ENCODE measurements at places on chromosomes 2 and 18.
A peak's percentile ranks its signal among the peaks of the same experiment; 100 is the strongest.

GRCh38 chr2:164934401-164935117 is 20.8 kb downstream of the SLC38A11 start:
- H3K4me3 ChIP-seq = no peak overlapping the region
- no peaks in the 10 kb centered on the region for H3K36me3 ChIP-seq
- H3K27ac ChIP-seq = no peak overlapping the region

DNA sequence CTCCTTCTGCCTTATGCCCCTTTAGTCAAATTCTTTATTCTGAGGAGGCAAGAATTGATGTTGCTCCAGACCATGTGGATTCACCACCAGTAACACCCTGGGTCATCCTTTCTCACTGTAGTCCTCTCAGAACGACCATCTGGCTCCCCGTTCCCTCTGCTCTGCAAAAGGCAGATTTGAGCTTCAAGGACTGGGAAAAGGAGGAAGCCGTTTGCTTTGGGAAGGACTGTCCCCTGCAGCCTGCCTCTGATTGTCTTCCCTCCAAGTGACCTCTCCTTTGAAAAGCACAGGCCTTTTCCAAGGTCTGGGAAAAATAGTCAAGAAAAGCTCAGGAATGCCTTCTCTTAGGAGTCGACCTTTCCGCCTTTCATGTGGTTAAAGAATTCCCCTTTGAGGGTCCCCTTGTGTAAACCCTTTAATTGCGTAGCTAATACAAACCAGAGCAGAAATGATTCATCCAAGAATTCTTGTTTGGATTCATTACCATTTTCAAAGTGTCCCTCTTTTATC is 130.1 kb upstream of the COPS8 start:
- no peaks in the 10 kb centered on the region for H3K36me3 ChIP-seq
- no peak overlapping the region for H3K4me3 ChIP-seq
- no peak overlapping the region for H3K27ac ChIP-seq

DNA sequence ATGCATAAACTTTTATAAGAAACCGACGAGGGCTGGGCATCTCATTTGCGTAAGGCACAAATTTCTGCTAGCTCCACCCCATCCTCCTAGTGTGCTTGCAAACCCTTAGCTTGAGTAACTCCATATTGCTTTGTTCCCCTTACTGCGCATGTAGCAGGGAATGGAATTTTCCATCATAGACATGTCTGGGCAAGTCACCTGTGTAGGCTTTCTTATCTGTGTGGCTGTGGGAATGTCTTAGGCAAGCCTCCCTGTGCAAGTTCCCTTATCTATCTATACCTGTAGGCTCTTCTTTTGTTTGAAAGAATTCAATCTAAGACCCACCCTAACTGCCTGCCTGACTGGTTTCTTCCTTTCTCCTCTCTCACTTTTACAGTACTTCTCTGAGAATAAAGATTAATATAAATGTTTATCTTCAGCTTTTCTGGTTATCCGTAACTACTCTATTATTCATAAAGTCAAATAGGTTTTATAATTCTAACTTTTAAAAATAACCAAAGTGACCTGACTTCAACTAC is 217.6 kb upstream of the FIGN start:
- H3K4me3 ChIP-seq = no peak overlapping the region
- no peaks in the 10 kb centered on the region for H3K4me1 ChIP-seq
- no peaks in the 10 kb centered on the region for H3K36me3 ChIP-seq
- no peaks in the 10 kb centered on the region for H3K27me3 ChIP-seq

DNA sequence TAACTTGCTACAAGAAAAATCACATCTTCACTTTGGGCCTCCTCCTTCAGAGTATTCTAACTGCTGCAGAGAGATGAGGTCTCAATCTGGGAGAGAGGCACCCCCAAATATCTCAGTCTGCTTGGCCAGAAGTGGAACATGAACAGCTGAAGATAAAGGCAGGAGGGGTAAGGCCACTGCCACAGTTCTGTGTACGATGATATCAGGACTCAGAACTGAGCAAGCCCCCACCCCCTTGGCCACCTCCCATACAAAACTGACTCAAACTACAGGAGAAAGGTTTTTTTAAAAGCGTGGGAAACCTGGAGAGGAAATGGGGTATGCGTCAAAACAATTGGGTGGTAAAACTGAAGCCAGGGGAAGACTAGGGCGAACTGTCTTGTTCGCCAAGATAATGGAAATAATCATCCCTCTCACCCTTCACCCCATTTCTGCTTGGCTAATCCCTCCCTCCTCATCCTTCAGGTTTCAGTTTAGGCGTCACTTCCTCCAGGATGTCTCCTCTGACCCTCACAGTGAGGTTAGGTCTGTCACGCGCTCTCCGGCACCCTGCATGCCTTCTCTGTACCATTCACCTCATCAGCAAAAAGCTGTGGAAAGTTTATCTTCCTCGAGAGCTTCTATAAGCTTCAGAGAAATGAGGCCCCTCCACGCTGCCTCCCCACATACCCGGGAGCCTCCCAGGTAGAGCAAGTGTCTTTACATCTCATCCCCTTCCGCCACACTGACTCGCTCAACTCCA is 64.4 kb downstream of the SFXN5 start:
- H3K36me3 ChIP-seq = no peaks in the 10 kb centered on the region
- no peaks in the 10 kb centered on the region for H3K4me1 ChIP-seq
- H3K4me3 ChIP-seq = no peak overlapping the region

DNA sequence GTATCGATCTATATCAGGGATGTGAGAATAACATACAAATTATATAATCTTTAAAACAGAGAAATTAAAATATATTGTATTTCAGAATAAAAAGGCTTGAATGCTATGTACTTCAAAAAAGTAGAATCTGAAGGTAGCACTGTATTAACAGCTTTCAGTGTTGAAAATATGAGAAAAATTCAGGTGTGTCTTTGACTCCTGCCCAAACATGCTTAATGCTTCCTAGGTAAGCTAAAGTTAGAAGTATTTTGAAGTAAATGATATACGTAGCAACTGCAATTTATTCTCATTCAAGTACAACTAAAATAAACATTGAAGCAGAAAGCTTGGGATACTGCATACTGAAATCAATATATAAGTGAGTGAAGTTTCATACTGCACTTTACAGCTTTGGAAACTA is 1082.0 kb upstream of the ACVR2A start:
- no peak for DNase-seq
- no peaks in the 10 kb centered on the region for H3K4me1 ChIP-seq
- no peaks in the 10 kb centered on the region for H3K27me3 ChIP-seq
- no peak overlapping the region for H3K27ac ChIP-seq
- H3K36me3 ChIP-seq = no peaks in the 10 kb centered on the region

- H3K4me1 ChIP-seq = no peaks in the 10 kb centered on the region
- H3K4me3 ChIP-seq = no peak overlapping the region
- no peaks in the 10 kb centered on the region for H3K27me3 ChIP-seq
- H3K27ac ChIP-seq = no peak overlapping the region
- no peaks in the 10 kb centered on the region for H3K36me3 ChIP-seq
These were observed 57.1 kb upstream of the ITGB6 start for GRCh38 chr2:160257041-160257742.

- H3K27me3 ChIP-seq = no peaks in the 10 kb centered on the region
- DNase-seq = no peak
These were observed 323.0 kb downstream of the TXNL1 start for GRCh38 chr18:56315363-56315762.

- H3K36me3 ChIP-seq = no peaks in the 10 kb centered on the region
- H3K27me3 ChIP-seq = no peaks in the 10 kb centered on the region
- peak overlapping the region; percentile 97 for H3K27ac ChIP-seq
- peaks cover 57% of the 10 kb centered on the region for H3K4me1 ChIP-seq
These were observed 72.4 kb downstream of the TGOLN2 start for GRCh38 chr2:85255456-85255812.

DNA sequence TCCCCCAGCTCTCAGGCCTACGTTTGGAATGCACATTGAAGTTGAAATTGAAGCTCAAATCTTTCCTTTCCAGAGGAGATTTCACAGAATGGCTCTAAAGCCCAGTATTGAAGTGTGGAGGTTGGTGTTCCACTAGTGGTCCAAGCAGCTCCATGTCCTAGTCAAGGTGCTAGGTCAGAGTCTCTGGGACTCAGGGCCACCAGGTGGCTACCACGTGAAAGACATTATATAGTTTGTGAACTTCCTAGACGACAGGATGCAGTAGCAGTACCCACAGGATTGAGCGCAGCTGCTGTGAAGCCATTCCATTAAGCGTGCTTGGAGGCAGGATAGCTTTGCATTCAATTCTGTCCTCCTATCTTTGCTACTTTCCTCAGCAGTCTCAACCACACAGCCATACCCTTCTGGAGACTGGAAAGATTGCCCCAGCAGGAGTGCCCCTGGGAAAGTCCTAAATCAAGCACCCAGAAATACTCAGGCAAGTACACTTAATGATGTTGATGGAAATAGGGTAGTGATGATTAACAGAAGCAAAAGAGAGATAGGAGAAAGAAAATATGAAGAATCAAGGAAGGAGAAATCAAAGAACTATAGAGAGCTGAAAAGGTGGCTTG is 4.7 kb upstream of the TGFA start:
- H3K36me3 ChIP-seq = no peaks in the 10 kb centered on the region
- no peak for DNase-seq
- H3K27me3 ChIP-seq = no peaks in the 10 kb centered on the region
- no peak overlapping the region for H3K27ac ChIP-seq

GRCh38 chr2:68158134-68158447 is 403 bp downstream of the PNO1 start:
- H3K36me3 ChIP-seq = peaks cover 23% of the 10 kb centered on the region
- no peaks in the 10 kb centered on the region for H3K4me1 ChIP-seq
- H3K27me3 ChIP-seq = no peaks in the 10 kb centered on the region

DNA sequence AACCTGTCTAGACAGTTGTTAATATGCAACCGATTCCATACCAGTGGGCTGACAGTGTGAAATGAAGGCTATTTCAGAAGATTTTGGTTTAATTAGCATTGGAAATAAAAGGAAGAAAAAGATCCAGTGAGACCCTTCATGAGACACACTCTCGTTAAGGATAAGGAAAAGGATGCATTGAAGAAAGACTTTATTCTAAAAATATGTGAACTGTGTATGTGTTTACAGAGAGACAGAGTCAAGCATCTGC is 2.1 kb downstream of the KLF7 start:
- no peak overlapping the region for H3K27ac ChIP-seq
- no peaks in the 10 kb centered on the region for H3K27me3 ChIP-seq
- H3K36me3 ChIP-seq = no peaks in the 10 kb centered on the region
- DNase-seq = no peak
- peaks cover 35% of the 10 kb centered on the region for H3K4me1 ChIP-seq

DNA sequence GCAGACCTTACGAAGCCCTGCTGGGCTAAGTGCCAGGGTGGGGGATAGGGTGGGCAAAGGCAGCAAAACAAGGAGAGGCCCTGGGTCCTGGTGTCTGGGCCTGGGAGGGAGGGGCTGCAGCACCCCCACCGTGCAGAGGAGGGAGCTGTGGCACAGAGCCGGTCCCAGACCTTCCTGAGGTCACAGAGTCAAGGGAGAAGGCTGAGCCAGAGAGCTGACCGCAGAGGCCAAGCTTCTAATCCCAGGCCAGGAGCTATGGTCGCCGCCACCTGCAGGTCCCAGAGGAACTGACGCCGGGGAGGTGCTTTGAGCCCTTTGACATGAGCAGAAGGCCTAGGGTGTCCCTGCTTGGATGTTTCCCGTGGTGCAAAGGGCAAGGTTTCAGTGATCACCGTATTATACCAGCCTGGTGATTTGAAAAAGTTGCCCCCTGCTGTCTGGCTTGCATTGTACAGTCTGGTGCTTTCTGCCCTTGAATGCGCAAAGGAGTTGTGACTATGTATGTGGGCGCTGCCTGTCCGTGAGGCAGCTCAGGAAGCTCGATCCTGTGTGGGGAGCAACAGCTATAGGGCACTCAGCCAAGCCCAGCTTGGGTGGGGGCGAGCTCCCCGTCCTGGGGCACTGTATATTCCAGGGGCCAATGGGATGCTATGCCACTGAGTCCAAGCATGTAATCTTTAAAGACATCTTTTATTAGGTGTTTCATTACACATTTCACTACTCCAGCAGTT is 44.3 kb downstream of the EDAR start:
- no peaks in the 10 kb centered on the region for H3K4me1 ChIP-seq
- H3K27ac ChIP-seq = no peak overlapping the region
- DNase-seq = no peak
- H3K27me3 ChIP-seq = no peaks in the 10 kb centered on the region
- H3K4me3 ChIP-seq = no peak overlapping the region
- H3K36me3 ChIP-seq = no peaks in the 10 kb centered on the region

GRCh38 chr2:65062843-65063825 is 6.9 kb downstream of the CEP68 start:
- DNase-seq = no peak
- no peak overlapping the region for H3K27ac ChIP-seq
- no peaks in the 10 kb centered on the region for H3K27me3 ChIP-seq

DNA sequence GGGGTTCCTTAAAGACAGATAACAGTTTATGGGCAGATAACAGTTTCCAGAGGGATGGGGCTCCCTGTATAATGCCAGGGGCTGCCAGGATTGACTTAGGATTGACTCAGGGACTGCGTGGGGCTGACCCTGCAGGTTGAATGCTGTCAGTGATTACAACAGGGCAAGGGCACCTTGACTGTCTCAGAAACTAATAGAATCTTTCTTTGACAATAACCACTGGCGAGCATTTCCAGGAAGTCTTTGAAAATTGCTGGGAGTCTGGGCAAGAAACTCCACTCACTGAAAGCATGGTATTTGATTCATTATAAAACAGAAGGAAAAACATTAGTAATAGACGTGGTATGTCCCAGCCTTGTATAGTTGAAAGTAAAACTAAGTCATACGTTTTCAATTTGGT is 101.0 kb downstream of the GPD2 start:
- no peak overlapping the region for H3K4me3 ChIP-seq
- no peaks in the 10 kb centered on the region for H3K27me3 ChIP-seq
- no peaks in the 10 kb centered on the region for H3K36me3 ChIP-seq
- no peak for DNase-seq
- H3K4me1 ChIP-seq = peaks cover 3% of the 10 kb centered on the region

DNA sequence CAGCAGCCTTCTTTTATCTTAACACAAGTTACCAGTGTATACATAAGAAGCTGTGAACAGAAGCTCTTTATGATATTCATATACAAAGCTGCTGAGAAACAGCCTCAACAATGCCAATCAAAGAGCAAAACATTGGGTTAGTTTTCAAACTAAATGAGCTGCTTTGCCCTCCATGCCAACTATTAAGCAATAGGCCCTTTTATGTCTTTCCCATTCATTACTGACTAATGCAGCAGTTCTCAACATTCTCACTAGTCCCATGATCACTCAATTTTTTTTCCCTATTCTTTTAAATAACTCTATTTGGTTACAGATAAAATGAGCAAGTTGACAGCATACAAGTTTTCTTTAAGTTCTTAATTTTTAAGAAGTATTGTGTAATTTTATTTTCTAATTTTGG is 57.9 kb upstream of the FRZB start:
- no peaks in the 10 kb centered on the region for H3K4me1 ChIP-seq
- H3K27ac ChIP-seq = no peak overlapping the region
- H3K4me3 ChIP-seq = no peak overlapping the region
- peaks cover 73% of the 10 kb centered on the region for H3K36me3 ChIP-seq
- H3K27me3 ChIP-seq = no peaks in the 10 kb centered on the region

DNA sequence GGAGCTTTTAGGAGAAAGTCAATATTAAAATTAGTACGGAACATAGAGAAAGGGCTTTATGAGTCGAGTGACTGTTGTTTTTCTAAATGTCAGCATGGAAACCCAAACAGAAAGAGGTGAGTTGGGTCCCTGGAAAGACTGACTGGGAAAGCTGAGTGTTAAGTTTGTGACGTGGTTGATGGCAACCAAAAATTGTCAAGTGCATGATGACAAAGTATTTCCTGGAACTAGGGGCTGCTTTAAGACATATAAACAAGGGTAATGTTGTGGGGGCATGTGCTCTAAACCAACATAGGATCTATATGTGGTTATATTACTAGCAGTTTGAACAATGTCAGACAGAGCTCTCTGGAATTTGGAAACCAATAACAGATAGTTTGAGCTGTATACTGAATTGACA is 50.9 kb upstream of the GPD2 start:
- DNase-seq = no peak
- H3K4me3 ChIP-seq = no peak overlapping the region
- H3K27me3 ChIP-seq = no peaks in the 10 kb centered on the region
- H3K36me3 ChIP-seq = no peaks in the 10 kb centered on the region

All from H1 (cell line).